ENCODE measurements at places on chromosomes 13 and 19.

- DNase-seq = no peak
Measured at GRCh38 chr13:49044008-49044407, 68.3 kb downstream of the FNDC3A start.

DNA sequence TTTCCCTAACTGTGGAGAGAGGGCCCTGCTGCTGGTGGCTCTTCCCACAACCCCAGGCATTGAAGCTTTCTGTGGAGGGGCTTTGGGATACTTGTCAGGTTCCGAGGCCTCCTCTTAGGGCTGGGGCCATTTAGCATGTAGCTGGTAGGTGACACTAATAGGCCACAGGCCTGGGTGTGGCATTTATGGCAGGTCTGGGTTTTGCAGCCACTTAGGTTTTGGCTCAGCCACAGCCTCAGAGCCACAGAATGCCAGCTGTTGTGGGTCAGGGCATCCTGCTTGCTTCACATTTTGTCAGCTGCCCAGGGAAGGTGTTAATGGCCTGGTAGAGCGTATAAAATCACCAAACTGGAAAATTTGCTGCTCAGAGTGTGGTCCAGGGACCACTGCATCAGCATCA lies 15.7 kb downstream of the FAM124A start:
- no peak for DNase-seq

DNA sequence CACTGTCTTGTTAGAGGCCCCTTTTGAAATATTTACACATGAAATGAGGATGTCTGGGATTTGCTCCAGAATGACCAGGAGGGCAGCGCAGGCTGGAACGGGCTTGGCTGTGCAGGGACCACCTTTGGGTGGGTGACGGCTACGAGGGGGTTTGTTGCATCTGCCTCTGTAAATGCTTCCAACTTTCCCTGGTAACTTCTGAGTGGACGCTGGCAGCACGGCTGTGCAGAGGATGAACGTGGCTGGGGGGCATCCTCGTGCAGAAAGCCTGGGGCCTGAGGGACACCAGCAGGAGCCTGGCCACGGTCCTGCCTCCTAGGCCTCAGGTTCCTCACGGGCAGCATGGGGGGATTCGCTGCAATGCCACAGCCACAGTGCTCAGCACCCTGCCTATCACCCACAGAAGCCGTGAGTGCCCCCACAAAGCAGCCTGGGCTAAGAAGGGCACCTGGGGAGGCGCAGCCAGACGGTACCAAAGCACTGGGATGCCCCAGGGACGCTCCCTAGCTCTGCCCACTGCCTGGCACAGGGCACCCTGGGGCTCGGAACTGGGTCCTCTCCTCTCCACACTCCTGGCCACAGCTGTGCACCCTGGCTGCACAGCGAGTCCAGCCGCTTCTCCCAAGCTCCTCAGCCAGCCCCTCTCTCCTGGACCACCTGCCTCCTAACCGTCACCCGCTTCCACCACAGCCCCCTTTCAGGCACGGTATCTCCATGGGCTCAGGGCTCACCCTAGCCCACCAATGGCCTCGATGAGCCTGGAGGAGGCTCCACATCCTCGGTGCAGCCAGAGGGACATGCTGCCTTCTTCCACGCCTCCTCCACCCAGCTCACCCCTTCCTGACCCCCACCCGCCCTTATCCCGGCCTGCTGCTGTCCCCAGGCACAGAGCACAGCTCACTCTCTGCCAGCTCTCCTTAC lies 44.5 kb downstream of the MLLT1 start:
- DNase-seq = no peak

DNA sequence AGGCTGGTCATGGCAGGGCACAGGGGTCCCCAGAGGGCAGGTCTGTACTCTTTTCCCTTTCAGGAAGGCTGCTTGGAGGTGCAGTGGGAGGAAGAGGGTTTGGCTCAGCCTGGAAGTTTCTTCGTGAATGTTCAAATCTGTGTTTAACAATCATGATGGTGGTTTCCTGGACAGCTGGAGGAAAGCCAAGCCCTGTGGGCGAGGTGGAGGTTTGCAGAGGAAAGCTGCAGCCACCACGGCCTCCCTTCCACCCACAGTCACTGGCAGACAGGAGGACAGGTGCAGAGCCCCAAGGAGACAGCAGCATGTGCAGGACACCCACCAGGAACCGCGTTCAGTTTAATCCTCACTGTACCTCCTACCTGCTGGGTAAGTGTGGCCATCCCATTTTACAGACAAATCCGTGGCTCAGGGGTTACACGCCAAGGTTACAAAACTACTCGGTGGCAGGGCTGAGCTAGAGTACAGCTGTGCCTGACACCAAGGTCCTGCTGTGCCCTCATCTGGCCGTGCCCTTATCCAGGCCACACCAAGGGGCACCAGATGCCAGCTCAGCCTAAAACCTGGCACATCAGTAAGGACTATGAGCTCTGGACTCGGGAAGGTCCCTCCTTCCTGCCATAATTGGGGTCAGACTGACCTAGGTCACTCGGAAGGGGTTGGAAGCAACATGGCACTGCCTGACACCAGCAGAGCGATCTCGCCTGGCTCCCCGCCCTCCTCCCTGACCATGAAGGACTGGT lies 34.1 kb downstream of the SUGP2 start:
- peak; percentile 15 for DNase-seq

DNA sequence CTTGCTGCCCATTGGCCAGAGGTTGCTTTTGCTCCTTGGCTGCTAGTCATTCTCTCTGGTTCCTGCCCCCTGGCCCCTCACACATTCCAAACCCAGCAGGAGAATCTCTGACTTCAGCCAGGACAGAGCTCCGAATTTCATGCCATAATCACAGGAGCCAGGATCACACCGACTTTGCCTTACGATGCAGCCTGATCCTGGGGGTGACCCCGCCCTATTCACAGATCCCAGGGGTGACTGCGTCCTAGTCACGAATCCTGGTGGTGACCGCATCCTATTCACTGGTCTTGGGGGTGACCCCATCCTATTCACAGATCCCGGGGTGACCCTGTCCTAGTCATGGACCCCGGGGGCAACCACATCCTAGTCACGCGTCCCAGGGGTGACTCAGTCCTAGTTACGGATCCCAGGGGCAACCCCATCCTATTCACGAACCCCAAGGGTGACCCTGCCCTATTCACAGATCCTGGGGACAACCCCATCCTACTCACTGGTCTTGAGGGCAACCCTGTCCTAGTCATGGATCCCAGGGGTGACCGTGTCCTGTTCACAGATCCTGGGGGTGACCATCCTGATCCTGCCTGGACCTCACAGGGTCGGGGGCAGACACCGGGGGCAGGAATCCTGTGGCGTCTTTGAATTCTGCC lies 7.4 kb upstream of the TEX29 start:
- DNase-seq = no peak

GRCh38 chr13:35309706-35310105 lies 166.8 kb downstream of the MAB21L1 start:
- DNase-seq = no peak

- no peak for DNase-seq
Measured at GRCh38 chr19:49906879-49907564, 10.3 kb upstream of the IL4I1 start.

DNA sequence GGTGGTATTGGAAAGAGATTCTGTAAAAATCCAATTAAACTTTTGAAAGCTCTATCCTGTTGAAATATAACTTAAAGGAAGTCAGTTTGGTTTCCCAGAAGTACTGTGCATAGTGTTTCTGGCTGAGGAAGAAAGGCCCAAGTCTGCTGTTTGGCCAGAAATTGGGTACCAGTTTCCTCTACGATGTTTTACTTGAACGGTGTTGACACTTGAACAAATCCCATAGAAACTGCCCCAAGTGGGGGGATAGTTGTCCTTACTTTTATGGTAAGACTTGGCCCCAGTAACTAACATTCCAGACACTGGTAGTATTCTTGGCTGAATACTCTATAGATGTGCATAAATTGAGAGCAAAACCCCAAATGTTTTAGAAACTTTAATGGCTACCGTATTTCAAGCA lies 14.2 kb downstream of the KLF5 start:
- no peak for DNase-seq

DNA sequence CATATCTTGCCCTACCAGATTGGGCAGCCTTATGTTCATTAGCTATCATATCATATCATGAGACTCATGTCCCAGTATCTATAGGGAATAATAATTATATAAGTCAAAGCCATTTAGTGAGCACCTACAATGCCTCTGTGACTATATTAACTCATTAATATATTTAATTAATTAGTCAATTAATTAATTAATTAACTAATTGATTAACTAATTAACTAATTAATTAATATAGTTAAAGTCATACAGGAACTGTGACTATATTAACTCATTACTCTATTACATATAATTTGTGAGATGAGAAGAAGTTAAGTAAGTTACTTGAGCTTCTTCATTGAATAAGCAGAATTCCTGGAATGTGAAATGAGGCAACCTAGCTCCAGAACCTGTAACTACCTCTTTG lies 588.3 kb upstream of the SLITRK1 start:
- DNase-seq = no peak

DNA sequence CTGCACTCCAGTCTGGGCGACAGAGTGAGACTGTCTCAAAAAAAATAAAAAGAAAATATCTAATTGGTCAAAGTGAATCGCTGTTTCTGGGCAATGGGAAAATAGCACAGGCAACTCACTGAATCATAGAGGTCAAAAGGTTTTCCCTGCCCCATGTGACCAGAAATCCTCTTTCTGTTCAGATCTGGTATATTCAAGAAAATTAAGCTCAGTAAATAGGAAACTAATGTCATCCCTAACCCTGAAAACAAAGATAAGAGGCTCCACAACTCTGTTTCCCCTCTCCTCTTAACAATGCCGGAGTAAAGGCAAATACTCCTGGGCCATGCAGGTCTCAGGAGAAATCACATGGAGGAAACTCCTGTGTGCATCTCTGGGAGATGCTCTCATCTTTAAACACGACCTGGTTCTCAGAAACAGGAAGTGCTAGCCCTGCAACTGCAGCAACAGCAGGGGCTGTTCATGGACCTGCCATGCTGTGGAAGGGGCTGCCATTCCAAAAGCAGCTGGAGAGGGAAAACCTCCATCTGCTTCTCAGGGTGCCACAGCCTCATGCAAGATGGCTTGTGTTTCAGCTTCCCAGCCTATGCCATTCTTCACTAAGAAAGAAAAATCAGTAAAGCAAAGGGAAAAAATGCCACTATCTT lies 47.5 kb upstream of the SLC7A9 start:
- peak; percentile 16 for DNase-seq

GRCh38 chr13:102940770-102941169 lies 94.9 kb downstream of the ERCC5 start:
- DNase-seq = no peak

All from fibroblast of mammary gland (primary cell).